ENCODE measurements at places on chromosomes 1 and 21.

DNA sequence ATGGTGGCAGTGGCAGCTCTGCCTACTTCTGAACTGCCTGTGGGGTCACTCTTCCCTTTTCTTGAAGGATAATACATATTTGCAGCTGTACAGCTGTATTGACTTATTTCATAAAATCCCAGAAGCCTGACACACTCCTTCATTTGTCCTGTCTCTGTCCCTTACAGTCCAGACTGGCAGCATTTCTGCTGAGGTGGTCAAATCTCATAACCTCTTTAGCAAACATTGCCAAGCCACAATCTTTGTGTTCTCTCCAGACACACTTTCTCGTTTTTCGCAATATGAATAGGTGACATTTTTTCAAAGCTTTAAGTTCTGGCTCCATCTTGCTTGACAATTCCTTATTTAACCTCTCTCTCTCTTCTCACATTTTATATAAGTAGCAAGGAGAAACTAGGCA is 15.2 kb downstream of the LY9 start:
- DNase-seq = no peak

- DNase-seq = peak; percentile 18
These were observed 244.4 kb downstream of the PBX1 start for GRCh38 chr1:164803366-164803765.

DNA sequence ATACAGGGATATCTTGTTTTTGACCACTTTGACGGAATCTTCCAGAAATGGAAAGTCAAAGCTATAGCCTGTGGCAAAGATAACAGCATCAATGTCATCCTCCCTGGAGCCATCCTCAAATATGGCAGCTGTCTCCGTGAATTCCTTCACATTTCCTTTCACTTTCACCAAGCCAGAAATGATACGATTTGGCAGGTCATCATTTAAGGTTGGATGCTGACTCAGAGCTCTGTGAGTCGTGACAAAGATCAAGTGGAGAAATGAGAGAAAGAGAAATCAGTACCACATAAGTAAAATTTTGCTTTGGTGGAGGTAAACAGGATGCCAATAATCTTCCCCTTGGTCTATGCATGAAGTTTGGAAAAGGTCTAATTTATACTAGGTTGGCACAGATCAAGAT is 23.9 kb downstream of the FMO5 start:
- DNase-seq = peak; percentile 54

- no peak for DNase-seq
These were observed 38.3 kb downstream of the PHC2 start for GRCh38 chr1:33392639-33393038.

DNA sequence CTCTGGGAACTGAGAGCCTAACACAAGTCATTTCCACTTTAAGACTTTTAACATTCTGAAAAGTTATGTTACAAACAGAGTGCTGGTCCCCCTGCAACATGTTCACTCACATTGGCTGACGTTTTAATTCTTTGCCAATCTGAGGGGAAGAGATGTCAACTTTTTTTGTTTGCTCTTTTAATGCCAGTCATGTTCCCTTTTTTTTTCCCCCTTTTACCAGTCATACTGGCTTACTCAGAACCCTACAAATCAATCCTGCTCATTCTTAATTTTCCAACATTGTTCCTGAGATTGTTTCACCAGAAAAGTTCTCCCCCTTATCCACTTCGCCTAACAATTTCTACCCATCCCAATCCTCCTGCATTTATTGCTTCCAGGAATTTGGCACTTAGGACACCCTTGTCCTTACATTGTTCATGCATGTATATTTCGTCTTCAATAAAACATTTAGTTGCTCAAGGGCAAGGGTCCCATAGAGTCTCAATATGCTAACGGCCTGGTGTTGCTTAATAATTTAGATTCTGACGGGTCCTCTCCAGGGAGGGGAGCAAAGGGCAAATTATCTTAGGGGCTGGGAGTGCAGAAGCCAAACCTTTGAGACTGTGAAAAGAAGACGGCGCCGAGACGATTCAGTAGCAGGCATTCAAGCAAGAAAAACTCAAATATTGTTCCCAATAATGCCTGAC is 624 bp upstream of the CR1L start:
- no peak for DNase-seq

DNA sequence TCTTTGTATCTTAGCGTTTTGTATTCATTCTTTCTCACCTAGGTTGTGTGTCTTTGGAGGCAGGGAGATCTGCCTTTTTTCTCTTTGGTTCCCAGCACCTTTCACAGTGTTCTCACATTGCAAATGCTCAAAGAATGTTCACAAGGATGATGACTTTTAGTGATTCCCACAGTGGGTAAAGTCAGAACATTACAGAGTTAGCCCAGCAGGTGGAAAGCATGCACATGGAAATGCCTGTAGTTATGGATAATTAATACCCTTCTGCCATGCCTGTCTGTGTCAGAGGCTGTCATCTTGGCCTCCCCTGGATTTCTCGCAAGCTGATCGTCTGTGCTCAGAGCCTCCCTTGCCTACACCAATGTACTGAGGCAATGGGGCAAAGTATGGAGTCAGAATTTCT is 458.9 kb downstream of the LMO4 start:
- peak; percentile 18 for DNase-seq

GRCh38 chr1:64966158-64966971 is at the start of gene JAK1:
JAK1 (minus strand) TSS chr1:64966549; CDS start chr1:64886264, 80,285 bp downstream.
- DNase-seq = peak; percentile 66

- DNase-seq = peak; percentile 40
These were observed 103.7 kb upstream of the NFIA start for GRCh38 chr1:60978421-60979357.

All from M059J (cell line).